ENCODE measurements at places on chromosomes 2 and 18.

DNA sequence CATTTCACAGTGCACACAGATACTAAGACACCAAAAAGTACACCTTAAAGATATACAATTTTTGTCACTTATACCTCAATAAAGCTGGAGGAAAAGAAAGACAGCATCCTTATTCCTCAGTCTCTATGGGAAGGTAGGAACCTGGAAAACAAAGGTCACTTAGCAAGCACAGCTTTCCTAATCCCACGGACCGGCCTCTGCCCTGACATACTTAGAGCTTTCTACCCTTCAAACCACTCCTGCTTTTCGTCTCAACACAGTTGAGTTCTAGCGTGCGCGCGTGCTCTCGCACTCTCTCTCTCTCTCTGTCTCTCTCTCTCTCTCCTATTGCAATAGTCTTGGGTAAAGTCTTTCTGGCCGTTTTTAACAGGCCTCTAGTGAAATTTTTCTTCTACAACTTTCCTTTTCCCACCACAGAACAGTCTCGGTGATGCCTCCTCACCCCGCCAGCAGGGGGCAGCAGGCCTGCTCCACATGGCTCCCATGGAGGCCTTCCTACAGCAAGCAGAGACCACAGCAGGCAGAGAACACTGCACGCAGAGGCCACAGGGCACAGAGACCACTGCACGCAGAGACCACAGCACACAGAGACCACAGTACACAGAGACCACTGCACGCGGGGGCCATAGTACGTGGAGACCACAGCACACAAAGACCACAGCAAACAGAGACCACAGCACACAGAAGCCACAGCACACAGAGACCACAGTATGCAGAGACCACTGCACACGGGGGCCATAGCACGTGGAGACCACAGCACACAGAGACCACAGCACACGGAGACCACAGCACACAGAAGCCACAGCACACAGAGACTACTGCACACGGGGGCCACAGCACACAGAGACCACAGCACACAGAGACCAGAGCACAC, 106.9 kb downstream of the FBXO15 start:
- no peak for DNase-seq

GRCh38 chr2:84996909-84997308, 25.9 kb downstream of the KCMF1 start:
- no peak for DNase-seq

GRCh38 chr2:28206762-28207161, 185.9 kb upstream of the FOSL2 start:
- peak; percentile 33 for DNase-seq

GRCh38 chr2:182716650-182716979, 558 bp downstream of the DNAJC10 start:
- peak; percentile 21 for DNase-seq

GRCh38 chr2:102028470-102028869, 36.7 kb downstream of the IL1R2 start:
- DNase-seq = no peak

DNA sequence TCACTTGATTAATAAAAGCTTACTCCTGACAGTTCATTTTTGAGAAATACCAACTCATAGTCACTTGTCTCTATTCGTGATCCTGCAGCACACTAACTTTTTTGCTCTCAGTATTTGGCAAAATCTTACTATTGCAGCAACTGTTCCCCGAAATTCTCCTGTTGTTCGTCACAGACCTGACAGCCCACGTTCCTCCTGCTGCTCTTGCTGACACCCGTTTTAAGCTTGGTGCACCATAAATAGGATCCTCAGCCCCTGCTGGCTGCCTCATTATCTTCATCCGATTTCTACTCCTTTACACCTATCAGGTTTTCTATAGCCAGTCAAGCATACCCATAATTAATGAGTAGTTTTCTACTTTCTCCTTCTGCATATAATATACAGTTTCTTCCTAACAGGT, 368.8 kb downstream of the PLCL1 start:
- DNase-seq = no peak
